ENCODE measurements at places on chromosomes 7 and 10.
A peak's percentile ranks its signal among the peaks of the same experiment; 100 is the strongest.

DNA sequence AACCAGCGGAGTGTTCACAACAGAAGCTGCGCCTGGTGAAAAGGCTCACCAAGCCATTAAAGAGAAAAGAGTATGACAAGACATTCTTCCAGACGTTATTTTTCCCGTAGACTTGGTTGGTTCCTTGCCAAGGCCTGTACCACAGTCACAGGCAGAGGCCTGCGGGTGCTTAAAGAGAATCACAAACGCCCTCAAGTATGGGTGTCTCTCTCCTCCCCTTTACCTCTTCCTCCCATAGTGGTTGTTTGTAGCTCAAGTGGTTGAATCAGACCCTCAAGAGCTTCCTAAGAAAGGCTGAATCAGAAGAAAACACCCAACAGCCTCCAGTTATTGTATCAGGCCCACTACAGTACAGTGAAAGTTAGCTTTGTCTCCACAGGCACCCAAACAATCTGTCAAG is 169.0 kb downstream of the CREB5 start:
- DNase-seq = no peak

GRCh38 chr7:136677471-136678365 is 190.7 kb upstream of the CHRM2 start:
- no peak for DNase-seq

- DNase-seq = no peak
Observed at GRCh38 chr7:37942934-37943610, 22.6 kb downstream of the EPDR1 start.

DNA sequence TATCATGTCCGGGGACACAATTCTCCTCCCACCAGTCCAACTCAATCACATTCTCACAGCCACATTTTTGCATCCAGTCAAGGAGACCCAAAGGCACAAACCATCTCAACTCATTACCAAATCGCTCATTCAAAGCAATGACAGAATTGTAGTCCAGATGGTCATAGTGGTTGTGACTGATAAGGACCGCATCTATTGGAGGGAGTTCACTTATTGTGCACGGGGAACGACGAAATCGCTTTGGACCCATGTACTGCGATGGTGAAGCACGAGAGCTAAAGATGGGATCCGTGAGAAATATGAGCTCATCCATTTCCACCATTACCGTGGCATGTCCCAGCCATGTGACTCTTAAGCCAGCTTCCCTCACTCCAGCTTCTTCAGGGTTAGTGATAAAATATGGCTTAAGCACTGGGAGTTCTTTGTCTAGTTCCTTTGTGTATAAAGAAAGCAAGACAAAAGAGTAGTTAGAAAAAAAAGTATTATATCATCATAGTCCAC is 29.1 kb downstream of the NAPEPLD start:
- DNase-seq = no peak

- no peak for DNase-seq
Observed at GRCh38 chr10:5816170-5816569, 2.9 kb upstream of the GDI2 start.

- DNase-seq = no peak
Observed at GRCh38 chr7:79822620-79823240, 311.9 kb upstream of the GNAI1 start.

- DNase-seq = no peak
Observed at GRCh38 chr7:19110026-19110730, 7.3 kb downstream of the TWIST1 start.

DNA sequence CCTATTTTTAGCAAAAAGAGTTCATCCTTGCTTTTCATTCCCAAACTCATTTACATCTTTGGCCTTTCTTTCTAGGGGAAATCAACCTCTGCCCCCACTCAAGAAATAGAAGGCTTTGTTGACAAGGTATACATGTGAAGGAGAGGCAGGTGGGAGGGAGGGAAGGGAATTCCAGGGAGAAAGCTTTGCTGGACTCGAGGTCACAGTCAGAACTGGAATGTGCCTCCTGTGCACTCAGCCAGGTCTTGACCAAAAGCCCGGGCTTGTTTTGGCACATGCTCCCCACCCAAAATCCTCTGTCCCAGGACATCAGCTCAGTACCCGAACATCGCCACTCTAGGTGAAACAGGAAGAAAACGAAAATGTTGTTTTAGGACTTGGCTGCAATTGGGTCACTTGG is 61.3 kb downstream of the ABLIM1 start:
- DNase-seq = no peak

DNA sequence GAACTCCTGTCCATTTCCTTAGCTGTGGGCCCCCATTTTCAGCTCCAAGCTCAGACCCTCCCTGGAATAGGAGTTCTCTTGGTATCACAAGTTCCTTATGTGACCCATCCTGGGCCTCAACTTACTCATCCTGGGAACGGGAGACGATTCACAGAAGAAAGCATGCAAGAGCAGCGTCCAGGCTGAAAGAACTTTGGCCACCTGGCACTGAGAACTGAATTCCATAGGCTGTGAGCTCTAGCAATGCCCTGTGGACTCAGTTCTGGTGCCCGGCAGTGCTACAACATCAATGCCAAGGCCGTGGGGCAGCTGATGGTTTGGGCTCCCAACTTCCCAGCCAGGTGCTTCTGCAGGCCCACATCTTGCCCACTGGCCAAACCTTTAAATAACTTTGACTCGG is 3.9 kb upstream of the CUEDC2 start:
- no peak for DNase-seq

DNA sequence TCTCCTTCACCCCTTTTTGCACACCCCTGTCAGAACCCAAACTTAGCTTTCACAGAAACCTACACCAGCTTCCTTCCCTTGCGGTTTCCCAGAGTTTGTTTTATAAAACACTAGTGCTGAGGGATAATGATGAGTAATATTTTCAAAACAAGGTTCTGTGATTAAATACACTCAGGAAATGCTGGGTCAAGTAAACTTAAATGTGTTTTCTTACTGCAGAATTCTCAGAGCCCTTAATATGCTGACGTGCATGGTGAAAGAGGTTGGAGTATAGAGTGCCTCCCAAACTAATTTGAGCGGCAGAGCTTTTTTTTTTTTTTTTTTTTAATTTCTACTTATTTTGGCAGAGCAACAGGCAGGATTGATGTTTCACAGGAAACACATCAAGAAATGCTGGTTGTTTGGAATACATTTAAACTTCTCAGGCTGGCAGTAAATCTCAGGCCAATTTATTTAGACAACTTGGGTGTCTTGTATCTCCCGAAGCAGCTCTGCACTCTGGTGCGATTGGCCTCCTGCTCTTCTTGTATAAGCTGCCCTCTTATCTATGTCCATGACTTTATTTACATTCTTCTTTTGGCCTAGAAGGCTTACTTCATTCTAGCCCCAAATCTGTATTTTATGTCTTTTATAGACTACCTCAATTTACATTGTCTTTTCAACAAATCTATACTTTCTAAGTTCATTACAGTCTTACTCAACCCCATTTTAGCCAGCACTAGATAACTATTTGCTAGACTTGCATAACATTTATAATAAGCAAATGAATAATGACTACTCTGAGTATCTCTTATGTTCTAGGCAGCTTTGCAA is 165.4 kb downstream of the BMPER start:
- DNase-seq = no peak

DNA sequence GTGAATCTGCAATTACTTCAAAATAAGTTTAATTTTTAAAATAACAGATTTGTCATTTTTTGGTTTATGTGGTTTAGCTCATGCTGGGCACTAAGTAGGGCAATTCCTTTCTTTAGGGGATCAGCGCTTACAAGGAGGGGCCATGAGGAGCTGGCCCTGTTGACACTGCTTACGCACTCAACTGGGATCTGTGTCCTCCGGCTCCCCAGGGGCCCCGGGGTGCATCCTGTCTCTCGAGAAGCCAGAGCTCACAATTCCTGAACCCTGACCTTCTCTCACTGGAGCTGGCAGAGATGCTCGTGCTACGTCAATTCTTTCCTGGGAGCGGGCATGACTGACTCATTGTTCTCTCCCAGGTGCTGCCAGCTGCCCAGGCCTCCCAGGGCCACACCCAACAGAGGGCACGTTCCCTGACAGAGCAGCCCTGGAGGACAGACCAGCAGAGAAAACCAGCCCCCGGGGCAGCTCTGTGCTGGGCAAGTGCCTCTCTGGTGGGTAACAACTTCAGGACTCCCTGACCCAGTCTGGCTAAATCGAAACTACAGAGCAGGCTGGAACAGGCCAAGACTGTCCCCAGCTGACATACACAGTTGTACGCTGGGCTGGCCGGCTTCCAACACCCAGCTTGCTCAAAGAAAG is 36.8 kb downstream of the CTBP2 start:
- DNase-seq = no peak

GRCh38 chr7:149102666-149103065 is 12.1 kb upstream of the ZNF786 start:
- DNase-seq = no peak

GRCh38 chr10:126628746-126629145 is 41.7 kb downstream of the C10orf90 start:
- DNase-seq = no peak

DNA sequence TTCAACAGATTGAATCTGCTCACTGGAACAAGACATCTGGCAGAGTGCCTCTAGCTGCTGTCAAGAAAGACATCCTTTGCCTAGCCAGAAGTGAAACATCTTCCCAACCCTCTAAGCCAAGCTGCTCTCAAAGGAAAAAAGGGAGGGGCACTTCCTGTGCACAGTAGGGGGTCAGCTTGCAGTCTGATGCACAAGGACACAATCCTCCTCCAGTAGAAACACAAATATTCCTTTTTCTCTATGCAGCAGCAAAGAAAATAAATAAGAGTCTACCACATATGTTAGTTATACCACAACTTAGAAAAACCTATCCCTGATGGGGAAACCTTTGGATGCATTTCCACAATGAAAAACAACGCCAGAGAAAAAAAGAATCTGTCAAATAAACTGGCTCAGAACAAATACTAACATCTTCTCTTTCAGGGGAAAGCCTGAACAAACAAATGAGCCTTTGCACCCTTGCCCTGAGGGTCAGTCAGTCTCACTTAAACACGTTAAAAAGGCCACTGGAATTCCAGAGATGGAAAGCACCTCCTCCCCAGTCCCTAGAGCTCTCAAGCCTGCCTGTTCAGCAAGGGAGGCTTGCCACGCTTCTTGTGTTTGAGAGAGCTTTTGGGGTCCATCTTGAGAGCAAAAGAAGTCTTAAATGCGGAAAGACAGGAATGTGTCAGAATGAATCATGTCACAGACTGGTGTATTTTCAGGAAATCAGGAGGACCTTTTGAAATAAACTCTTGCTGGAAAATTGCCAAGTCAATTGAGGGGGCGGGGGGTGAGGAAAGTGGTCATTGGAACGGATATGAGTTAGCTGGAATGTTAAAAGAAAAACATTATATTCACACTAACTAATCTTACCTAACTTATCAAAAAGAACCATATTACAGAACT is 7.5 kb downstream of the LAMB1 start:
- no peak for DNase-seq

GRCh38 chr10:8137726-8138125 is 83.2 kb downstream of the GATA3 start:
- no peak for DNase-seq

GRCh38 chr10:35910234-35910633 is 268.1 kb upstream of the FZD8 start:
- no peak for DNase-seq

DNA sequence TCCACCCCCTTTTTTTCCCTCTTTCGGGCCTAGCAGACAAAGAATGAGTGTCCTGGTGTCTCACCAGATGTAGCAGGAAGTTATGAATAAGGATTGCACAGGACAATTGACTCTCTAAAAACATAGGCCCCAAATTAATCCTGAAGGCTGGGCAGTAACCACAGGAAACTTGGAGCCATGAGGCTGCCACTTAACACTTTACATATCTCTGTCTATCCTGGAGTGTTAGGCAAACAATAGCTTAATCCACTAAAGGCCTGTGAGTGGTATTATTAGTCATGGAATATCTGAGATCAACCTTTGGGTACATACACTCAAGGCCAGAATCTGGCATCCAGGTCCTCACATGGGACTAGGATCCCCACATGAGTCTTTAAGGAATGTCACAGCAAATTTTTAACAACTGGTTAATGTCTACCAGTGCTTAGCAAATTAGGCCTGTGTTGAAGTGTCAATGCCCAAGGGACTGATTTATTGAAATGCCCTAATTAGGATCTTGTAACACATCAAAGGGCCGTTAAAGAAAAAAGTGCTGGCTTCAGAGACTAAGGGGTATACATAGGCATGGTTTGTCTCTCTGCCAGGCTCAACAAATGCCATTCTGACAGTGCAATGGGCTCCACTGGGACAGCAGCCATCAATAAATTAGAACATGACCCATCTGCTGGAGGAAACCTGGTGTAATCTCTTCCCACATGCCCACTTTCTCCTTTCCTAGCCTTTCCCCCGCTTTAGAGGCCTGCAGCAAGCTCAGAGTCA is 196.7 kb upstream of the TBX20 start:
- no peak for DNase-seq

- no peak for DNase-seq
Observed at GRCh38 chr7:20980668-20981264, 194.1 kb upstream of the SP8 start.

DNA sequence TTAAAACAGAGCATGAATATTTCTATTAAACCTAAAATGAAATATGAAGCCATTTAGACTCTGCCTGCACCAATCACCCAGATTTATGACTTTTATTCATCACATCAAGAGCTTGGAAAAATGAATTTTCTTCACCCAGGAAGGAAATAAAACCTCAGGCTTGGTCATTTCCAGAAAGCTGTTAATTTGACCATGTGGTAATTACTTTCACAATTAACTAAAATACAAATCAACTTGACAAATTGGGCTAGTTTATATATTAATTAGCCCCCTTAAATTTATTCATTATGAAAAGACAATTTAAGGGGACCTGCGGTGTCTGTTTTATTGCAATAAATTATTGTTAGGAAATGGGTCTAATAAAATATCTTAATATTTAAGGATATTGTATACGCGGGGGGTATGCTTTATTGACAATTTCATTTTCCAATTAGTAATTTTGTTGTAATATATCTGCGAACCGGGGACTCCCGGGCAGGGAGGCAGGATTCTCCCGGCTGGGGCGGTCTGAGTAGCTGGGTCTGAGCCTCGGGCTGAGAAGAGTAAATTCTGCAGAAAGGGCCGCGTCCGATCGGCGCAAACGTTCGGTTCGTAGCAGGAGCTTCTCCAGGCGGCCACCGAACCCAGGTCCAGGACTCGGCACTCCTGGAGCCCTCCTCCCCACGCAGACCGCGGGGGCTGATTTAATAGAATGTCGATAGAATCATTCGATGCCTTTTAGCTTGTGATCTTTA is 9.4 kb upstream of the MNX1 start:
- DNase-seq = no peak

DNA sequence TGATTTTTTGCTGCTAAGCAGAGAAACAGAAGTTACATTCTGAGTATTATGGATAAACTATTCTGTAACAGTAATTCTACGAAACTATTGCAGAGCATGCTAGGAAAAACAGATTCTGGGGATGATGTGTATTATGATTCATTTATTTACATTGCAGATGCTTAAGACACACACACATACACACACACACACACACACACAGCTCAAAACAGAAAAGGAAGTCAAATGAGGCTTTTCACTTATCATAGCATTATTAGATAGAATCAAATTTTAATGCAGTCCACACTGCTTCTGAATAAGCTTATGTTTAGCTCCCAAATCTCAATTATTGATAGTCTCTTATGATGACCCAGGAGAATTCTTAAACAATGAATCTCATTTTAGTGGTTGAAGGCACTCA is 307.2 kb downstream of the HGF start:
- no peak for DNase-seq

- DNase-seq = peak; percentile 38
Observed at GRCh38 chr10:6543431-6544005, 36.6 kb downstream of the PRKCQ start.
